Activated gamma-delta T cell treated with anti-CD3 and anti-CD28 coated beads, Interleukin-2, amount 50 U/mL, for 16 hours (primary cell): ENCODE measurements at places on chromosomes 16 and 17.

DNA sequence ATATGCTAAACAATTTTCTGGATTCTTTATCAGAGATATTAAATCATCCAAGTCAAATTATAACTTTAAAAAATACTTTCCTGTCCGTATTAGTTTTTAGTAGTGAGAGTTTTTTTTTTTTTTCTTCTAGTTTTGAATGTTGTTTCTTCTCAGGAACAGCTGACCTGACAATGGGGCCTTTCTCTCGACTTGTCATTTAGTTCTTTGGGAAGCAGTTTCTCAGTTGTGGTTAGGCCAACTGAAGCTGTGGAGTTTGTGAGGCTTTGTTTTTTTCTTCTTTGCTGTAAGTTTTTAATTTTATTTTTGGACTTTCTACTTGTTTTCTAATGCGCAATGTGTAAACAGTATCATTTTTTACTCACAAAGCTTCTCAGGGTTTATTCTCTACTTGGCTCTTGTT lies 140.8 kb downstream of the FTO start:
- no peak for DNase-seq

DNA sequence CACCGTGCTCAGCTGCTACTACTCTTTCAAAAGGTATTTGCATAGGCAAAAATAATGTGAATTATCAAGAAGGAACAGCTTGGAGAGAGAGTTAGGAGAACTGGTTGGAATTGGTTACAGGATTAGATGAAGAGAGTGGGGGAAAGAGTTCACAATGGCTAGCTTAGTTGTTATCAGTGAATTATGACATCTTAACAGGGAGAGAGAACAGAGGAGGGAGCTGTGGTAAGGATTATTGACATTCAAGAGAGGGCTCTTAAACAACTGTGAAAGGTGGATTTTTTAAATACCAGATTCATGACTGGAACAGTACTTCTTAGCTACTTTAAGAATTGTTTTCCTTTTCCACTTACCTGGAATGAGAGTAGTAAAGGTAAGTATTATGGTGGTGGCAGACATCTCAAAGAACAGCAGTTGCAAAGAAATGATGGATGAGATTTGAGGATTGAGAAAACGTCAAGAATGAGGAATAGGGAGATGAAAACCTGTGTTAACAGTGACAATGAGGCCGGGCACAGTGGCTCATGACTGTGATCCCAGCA lies 43.9 kb upstream of the SLC5A11 start:
- DNase-seq, result no peak

DNA sequence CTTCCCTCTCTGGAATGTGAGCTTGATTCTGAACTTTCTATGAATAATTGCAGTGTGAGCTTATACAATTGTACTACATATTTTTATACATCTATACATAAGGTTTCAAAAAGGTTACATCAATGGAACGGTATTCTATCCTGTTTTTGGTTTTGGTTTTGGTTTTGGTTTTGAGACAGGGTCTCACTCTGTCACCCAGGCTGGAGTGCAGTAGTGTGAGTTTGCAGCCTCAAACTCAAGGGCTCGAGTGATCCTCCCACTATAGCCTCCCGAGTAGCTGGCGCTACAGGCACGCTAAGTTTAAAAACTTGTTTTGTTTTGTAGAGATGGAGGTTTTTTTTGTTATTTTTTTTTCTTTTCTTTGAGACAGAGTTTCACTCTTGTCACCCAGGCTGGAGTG lies 1.1 kb downstream of the CTRB1 start:
- DNase-seq, result no peak

DNA sequence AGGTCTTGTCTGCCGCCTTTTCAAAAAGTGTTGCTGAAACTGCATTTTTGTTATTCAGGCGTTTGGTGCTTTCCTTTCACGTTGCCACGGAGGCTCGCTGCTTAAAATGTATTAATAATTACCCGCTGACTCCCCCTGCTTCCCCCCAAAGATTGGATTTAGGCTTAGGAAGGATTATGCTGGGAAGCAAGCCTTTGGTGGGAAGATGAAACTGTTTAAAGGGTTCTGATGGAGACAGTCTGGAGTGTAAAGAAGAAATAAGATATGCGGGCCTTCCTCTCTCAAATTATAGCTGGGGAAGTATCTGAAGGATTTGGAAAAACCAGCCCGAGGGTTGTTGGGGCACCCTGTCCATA lies 1.1 kb downstream of the KSR1 start:
- DNase-seq, result no peak

GRCh38 chr17:48012151-48012520 lies 25.5 kb downstream of the COPZ2 start:
- no peak for DNase-seq

GRCh38 chr17:68969101-68969500 lies 13.9 kb upstream of the ABCA8 start:
- no peak for DNase-seq

DNA sequence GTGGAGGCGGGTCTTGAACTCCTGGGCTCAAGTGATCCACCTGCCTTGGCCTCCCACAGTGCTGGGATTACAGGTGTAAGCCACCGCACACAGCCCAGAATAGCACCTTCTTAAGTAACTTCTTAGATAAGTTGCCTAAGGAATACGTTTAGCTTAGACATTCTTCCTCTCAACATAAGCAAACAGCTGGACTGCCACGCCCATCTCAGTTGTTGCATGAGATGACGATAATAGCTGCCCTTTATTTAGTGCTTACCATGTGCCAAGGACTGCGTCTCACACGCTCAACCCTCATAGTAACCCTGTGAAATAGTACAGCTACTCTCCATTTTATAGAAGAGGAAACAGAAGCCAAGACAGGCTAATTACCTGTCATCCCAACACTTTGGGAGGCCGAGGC lies 11.8 kb downstream of the HASPIN start:
- no peak for DNase-seq

DNA sequence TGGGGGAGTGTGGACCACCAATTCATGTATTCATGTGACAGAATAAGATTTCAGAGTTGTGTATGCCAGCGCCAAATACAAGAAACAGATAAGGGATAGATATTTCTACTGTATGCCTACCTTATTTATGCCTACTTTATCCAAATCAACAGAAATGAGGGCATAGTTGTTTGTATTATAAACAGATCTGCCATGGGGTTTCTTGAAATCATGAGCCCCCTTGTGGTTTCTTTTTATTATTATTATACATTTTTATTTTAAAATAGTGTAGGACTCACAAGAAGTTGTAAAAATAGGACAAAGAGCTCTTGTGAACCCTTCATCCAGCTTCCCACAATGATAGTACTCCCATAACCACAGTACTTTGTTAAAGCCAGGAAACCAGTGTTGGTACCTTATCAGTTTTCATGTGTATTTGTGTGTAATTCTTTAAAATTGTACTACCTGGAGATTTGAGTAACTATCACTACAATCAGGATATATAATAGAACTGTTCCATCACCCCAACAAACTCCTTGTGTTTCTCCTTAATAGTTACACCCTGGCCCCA lies 229.4 kb downstream of the CCDC182 start:
- no peak for DNase-seq

GRCh38 chr17:57665128-57665527 lies 80.0 kb downstream of the CCDC182 start:
- no peak for DNase-seq

DNA sequence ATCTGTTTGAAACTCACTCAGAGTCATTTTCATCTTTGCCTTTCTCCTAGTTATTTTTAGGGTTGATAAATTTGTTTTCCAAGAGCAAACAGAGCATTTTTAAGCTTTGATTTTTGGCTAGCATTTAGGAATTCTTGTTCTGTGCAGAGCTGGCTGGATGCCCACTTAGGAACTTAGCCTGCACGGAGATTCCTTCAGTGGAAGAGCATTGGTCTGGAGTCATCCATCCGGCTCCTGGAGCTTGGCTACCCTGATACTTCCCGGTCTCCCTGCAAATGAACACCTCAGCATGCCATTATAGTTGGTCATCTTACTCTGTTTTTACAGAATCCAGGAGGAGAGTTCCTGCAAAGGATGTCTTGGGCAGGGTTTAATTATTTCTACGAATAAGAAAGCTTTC lies 57.1 kb downstream of the SPECC1 start:
- DNase-seq, result no peak

DNA sequence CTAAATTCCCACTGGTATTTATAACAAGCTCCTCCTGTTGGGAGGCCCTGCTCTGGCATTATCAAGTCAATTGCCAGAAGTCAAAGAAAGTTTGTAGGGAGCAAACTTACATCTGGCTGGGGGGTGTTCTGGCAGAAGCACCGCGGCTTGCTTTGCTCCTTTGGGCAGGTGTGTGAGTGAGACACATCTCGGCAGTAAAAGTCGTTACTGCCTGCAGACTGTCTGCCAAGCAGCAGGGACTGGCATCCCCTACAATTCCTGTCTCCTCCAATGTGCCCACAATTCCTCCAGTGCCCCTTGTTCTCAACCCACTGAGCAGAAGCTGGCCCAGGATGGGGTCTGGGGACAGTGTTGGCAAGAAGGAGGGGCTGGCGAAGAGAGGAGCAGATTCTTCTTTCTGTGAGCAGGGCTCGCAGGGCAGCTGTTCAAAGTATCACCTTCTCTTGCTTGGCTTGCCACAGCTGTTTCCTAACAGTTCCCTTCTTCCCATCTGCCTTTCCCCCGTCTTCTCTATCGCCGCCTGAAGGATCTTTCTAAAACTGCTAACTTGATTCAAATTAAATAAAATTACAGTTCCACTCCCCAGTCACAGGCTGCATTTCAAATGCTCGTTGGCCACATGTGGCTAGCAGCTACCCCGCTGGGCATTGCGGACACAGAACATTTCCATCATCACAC lies 30.2 kb downstream of the SPACA3 start:
- DNase-seq, result no peak

- no peak for DNase-seq
These were observed 4.8 kb downstream of the TBC1D16 start for GRCh38 chr17:80030730-80031410.

DNA sequence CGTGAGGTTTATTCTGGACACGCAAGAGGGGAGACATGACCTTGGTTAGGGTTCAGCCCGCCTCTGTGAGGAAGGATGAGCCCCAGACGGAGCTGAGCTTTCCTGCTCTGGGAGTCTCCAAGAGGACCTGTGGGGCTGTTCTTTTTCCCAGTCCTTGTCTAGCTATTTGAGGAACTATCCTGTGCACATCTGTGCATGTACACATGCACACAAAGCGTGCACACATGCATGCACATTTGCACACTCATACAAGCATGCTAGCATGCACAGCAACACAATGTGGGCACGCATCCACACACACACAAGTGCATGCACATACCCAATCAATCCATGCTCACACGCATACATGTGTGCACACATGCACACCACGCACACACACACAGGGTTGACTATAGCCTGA lies 40.4 kb downstream of the ABCC6 start:
- no peak for DNase-seq

- DNase-seq, result no peak
These were observed 146.4 kb upstream of the CIBAR2 start for GRCh38 chr16:85258629-85259028.

GRCh38 chr17:40347319-40348135 lies 17.0 kb downstream of the GJD3 start:
- no peak for DNase-seq

DNA sequence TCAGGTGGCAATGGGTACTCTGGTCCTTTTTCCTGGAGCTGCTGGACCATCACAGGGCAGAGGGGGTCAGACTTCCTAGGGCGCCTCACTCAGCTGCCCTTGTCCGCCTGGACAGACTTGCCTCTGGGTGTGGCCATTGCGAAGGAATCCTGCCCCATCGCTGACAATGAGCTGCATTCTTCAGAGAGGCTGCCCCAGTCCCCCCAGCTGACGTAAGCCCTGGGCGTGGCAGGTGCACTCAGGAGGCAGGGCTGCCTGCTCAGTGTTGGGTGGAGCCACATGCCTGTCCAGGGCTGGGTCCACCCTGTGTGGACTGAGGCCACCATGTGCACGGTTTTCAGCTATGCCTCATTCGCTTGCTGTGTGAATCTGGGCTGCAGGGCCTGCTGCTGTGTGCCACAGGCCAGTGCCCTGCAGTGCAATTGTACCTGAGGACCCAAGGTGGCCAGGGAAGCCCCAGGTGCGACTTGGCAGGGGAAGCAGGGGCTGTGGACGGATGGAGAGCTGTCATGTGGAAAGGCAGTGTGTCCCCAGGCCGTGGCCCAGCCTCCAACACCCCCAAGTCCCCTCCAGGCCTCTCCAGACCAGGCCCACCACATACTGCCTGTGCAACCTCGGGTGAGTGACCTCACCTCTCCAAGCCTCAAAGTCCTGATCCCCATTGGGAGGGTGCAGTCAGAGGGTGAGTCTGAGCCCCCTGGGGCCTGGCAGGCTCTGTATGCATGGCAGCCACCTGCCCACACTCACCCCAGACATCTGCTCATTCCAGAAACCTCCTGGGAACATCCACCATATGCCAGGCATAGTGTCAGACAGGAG lies 14.0 kb upstream of the MPRIP start:
- no peak for DNase-seq

GRCh38 chr17:42438600-42439567 lies 15.8 kb upstream of the CAVIN1 start:
- DNase-seq, result no peak

- DNase-seq, result no peak
These were observed 28.0 kb downstream of the AKAP1 start for GRCh38 chr17:57113011-57113410.

- no peak for DNase-seq
These were observed 2.2 kb downstream of the KIAA0753 start for GRCh38 chr17:6638046-6638908.

- DNase-seq, result no peak
These were observed 9.5 kb upstream of the HES7 start for GRCh38 chr17:8133399-8133798.

GRCh38 chr16:51163894-51164566 lies 13.0 kb upstream of the SALL1 start:
- DNase-seq, result no peak

DNA sequence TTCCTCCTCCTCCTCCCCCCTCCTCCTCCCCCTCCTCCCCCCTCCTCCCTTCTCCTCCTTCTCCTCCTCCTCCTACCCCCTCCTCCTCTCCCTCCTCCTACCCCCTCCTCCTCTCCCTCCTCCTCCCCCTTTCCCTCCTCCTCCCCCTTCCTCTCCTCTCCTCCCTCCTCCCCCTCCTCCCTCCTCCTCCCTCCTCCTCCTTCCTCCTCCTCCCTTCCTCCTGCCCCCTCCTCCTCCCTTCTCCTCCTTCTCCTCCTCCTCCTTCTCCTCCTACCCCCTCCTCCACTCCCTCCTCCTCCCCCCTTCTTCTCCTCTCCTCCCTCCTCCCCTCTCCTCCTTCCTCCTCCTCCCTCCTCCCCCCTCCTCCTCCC lies 6.6 kb upstream of the PDP2 start:
- DNase-seq, result no peak

DNA sequence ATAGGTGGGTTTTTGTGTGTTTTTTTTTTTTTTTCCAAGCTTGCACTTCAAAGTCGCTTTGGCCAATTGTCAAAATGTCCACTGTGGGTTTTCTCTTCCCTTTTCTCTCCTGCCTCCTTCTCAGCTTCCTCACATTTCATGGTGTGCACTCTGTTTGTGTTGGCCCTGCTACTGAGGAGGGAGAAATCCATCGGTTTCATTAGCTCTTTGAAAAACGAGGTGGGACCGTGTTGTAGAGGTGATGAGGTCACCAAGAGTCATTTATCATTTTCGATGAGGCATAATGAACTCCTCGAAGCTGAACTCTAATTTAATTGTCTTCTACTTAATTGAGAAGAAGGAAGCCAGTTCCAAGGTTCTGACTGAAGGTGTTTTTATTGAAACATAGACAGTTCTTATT lies 174.4 kb upstream of the TOX3 start:
- DNase-seq, result no peak

GRCh38 chr16:87303431-87303930 lies 13.7 kb downstream of the C16orf95 start:
- DNase-seq, result no peak

GRCh38 chr17:81179861-81180260 lies 13.8 kb upstream of the AATK start:
- DNase-seq, result no peak
